ENCODE measurements at places on chromosomes 12 and 14.
A peak's percentile ranks its signal among the peaks of the same experiment; 100 is the strongest.

- DNase-seq, result peak; percentile 40
Observed at GRCh38 chr12:92608151-92609091, 94.4 kb upstream of the PLEKHG7 start.

GRCh38 chr14:71267007-71267513, 359.8 kb downstream of the PCNX1 start:
- DNase-seq, result peak; percentile 43

GRCh38 chr12:80715713-80716249, 931 bp upstream of the MYF5 start:
- no peak for DNase-seq

DNA sequence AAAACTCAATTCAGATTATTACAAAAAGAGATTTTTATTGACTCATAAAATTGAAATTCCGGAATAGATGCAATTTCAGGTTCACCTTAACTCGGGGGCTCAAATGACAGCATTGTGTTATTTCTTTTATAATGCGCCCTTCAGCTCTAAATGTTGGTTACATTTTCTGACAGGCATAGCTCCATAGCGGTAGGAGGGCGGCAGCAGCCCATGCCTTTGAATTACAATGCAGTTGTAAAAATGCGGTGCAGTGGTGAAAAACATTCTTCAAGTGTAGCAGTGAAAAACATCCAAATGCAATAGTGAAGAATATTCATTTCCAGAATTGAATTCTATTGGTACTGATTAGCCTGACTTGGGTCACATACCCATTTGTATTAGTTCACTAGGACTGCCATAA, 215.3 kb upstream of the PKP2 start:
- DNase-seq, result no peak

DNA sequence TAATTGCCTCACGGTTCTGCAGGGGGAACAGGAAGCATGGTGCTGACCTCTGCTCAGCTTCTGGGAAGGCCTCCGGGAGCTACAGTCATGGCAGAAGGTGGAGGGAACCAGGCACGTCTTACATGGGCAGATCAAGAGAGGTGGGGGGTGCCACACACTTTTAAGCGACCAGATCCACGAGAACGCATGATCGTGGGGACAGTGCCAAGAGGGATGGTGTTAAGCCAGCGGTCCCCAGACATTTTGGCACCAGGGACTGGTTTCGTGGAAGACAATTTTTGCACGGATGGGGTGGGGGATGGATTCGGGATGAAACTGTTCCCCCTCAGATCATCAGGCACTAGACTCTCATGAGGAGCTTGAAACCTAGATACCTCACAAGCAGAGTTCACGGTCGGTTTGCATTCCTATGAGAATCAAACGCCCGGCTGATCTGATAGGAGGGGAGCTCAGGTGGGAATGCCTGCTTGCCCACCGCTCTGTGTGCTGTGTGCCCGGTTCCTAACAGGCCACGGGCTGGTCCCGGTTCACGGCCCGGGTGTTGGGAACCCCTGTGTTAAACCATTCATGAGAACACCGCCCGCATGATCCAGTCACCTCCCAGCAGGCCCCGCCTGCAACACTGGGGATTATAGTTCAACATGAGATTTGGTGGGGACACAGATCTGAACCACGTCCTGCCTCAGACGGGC, 96.9 kb downstream of the ADGRD1 start:
- no peak for DNase-seq

GRCh38 chr12:49524660-49525324, 14.0 kb upstream of the KCNH3 start:
- no peak for DNase-seq

Data from CD4-positive, alpha-beta T cell treated with Interleukin-2 at 100 ng/mL for 4 hours (primary cell).